NCI-H510A (cell line): ENCODE measurements at places on chromosomes 5 and 9.

- no peak for DNase-seq
Observed at GRCh38 chr9:82115331-82115730, 126.8 kb downstream of the SPATA31D1 start.

DNA sequence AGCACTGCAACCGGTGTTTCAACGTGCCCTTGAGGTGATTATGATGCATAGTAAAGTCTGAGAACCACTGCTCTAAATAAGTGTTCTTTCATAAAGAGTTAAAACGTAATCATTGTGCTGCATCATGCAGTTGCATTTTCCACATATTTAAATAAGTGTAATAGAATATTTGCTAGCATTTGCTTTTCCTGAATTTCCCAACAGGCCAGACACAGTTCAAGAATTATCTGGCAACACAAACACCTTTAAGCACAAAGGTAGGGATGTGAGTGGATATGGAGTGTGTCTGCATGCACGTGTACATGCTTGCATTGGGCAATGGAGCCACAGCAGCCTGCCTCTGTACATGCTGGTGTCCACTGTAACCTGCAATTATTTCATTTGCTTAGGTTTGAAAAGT is 193.6 kb upstream of the PIK3R1 start:
- no peak for DNase-seq

- DNase-seq = no peak
Observed at GRCh38 chr5:42043400-42043799, 118.3 kb downstream of the FBXO4 start.

GRCh38 chr5:128796506-128796905 is 168.8 kb upstream of the SLC27A6 start:
- no peak for DNase-seq

DNA sequence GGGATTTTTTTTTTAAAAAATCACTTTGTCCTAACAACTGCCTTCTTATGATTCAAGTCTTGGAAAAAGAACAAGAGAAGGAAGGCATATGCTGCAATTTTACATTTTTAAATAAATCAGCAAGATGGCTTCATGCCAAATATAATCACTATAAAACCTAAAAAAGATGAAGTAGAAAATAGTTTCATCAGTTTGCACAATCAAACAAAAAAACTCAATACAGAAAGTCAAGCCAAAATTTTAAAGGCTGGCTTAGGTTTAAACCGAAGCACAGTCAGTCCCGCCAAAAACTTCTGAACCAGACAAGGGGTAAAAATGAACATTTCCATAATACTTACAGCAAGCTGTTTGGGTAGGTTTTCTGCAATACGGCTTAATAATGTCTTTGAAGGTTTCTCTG is 57.3 kb downstream of the ZFR start:
- no peak for DNase-seq

DNA sequence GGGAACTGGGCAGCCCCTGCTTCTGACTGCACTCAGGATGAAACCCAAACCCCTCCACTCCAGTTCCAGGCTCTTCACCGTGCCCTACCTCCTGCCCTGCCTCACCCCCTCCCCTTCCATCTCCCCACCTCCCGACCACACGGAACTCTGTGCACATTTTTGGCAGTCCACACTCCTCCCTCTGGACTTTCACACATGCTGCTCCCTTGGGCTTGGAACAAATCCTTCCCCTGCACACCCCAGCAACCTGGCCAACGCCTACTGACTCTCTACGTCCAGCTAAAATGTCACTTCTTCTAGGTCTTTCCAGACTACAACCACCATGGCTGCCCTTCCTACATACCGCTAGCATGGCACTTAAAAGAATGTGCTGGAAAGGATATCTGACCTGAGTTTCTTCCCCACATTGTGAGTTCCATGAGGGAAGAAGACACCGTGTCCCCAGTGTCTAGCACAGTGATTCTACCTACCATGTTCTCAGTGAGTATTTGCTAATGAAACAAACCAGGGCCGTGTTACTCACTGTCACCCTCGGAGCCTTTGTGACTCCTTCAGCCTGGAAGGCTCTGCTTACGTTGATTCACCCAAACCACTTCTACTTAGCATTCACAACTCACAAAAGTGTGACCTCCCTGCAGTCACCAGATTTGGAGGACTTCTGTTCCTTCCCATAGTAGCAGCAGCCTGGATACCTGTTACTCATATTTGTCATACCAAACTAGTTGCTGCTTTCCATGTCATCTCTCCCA is 18.7 kb downstream of the RETREG1 start:
- no peak for DNase-seq

DNA sequence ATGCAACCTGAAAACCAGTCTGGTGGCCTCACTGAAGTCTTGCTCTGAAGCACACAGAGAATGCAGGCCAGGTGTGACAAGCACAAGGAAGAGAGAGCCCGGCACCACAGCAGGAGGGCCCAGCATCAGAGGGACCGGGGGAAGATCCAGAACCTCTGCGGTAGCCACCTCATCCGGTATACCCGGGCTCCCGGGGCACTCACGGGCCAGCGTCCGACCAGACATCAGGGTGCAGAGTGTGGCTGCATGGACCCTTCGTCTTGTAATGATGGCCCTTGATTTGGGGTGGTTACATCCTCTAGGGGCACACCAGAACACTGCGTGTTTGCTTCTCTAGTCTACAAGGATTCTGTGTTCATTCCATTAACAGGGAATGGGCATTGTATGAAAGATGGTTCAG is 406.0 kb downstream of the GADD45G start:
- peak; percentile 51 for DNase-seq

DNA sequence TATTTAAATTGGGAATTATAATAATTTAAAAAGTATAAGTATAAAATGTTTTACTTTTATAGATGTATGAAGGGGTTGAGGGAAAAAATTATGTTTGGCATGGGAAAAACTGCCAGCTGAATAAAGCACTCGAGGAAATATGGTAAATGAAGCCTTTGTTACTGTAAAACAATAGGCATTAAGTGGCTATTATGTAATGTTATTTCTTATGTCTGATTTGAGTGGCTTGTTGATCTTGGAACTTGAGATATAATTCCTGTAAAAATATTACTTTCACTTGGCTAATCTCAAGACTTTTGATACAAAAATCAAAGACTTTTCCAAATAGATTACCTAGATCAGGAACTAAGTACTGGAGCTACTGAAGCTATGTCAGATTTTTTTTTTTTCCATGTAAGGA is 182.9 kb downstream of the CD180 start:
- no peak for DNase-seq

- DNase-seq = no peak
Observed at GRCh38 chr9:91541734-91542133, 118.1 kb upstream of the NFIL3 start.

DNA sequence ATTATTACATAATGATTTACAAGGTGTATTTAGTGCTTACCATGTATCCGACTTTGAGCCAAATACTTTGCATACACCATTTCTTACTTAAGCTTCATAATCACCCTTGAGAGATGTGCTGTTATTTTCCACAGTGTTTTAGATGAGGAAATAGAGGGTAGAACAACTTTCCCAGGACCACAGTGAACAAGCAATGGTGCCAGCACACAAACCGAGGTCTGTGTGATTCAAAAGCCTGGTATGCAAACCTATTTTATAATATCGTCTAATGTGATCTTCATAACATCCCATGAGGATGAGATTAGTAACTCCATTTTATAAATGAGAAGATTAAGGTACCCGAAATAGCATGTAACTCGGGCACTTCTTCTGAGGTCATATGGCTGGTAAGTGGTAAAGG is 294.7 kb downstream of the NSG2 start:
- no peak for DNase-seq

DNA sequence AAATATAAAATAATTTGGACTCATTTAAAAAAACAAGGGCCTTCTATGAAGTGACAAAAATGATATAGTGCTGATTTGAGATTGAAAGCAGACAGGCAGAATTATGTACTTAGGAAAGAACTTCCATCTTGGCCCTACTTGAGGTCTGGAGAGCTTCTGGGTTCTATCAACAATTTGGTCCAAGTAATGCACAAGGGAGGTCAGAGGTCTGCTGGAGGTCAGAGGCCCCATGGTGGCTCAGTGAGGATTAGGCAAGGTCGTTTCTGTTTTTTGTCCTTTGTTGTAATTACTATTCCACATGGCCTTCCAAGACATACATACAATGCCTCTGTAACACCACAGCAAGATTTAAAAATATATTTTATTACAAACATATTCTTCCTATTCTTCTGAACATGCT is 37.2 kb downstream of the NUDT12 start:
- DNase-seq = no peak

GRCh38 chr9:108746001-108746400 is 109.8 kb downstream of the ACTL7B start:
- DNase-seq = no peak

GRCh38 chr5:122471031-122471751 is 159.2 kb downstream of the SNCAIP start:
- DNase-seq = no peak

DNA sequence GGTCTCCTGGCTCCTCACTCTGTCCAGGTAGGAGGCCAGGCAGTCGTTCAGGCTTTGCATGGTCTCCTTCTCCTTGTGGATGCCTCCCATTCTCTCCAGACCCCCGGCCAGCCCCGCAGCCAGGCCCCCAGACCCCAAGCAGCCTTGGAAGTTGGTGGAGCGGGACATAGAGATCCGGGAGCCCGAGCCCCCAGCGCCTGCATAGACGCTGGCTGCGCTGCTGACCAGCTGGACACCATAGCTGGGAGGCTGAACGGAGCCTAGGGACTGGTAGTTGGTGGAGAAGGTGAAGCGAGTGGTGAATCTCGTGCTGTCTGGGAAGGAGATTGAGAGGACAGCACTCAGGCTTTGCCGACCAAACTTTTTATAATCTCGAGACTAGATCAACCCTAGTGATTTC is 35.9 kb downstream of the FOXI1 start:
- no peak for DNase-seq

DNA sequence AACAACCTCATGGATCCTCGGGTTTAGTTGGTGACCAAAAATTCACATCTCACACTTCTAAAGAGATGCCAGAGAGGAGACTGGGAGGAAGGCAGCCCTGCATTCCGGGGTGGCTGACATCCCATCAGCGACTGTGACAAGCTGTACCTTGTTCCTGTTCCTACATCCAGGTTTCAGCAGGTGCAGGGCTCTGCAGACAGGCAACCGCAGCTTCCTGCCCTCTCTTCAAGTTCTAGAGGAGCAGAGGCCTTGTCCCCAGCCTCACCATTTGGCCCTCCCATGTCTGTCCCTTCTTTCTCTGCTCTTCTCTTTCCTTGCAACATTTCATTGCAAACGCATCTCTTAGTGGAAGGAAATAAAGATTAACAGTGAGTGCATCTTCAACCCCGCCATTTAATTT is 454.6 kb downstream of the IRX1 start:
- DNase-seq = no peak

- DNase-seq = no peak
Observed at GRCh38 chr5:128407944-128408343, 130.1 kb downstream of the FBN2 start.

DNA sequence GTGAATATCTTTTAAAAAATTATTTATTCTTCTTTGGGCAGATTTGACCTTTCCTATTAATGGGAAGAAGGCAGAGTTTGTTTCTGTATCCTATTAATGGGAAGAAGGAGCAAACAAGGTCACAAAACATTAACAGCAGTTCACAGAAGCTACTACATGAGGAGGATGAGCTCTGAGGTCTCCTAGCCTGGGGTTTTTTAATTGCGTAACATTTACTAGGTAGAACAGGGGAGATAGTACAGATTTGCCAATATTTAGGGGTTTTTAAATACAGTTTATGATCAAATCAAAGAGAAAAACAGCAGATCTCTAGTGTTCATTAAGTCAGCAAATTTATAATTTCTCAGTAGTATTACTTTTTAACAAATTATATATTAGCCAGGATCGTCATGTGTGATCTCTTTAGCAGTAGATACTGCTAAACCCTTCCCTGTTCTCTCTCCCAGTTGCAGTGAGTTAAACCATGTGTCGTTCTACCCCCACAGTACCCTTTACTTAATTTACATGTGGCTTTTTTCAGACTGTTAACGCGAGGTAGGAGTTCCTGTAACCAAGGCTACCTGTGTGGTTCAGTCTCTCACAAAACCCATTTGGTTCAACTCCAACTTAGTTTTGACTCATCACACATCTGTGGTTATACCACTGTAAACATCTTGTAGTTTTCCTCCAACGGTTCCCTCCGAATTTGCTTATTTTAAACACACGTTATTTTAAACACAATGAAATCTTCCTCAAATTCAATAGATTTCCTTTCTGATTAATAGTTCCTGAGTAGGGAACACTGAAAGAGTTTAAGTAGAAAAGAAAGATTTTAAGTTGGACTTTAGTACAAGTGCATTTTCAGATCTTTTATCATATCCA is 13.3 kb downstream of the SLC25A46 start:
- DNase-seq = no peak

- DNase-seq = no peak
Observed at GRCh38 chr5:150580917-150581316, 59.5 kb upstream of the SYNPO start.

DNA sequence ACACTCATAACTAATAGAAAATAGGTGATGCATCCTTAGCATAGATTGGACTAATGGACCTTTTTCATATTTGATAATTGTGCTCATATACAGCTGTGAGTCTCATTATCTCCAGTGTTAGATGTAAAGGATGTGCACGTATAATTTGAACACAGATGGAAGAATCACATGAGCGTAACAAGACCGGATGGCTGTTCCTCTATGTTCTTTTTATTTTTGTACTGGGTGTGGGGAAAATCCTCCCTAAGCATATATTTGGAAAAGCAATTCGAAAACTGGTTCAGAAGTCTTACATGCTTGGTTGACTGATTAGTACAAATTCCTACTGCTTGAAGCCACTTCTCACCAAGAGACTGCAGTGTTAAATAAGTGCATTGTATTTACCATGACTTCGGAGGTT is 230.2 kb downstream of the AOPEP start:
- DNase-seq = no peak

DNA sequence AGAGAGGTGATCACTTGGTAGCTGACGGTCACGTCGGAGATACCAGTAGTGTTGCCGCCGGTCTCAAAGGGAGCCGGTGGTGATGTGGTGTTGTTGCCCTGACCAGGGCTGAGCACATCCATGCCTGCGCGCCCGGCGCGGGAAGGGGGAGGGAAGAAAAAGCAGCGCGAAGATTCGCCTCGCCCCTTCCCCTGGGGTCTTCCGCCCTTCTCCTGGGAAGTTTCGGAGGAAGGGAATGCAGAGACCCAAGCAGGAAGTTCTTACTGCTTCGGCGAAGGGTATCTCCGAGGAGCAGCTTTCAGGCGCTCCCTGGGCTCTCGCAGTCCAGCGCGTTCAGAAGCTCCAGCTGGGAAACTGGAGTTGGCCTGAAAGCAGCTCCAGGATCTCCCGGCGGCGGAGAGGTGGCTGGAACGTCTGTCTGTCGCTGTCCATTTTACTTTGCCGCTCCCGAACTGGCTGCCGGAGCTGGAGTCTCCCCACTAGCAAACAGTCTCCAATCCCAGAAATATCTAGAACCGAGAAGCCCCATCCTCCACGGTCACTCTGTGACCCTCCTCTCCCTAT is 565 bp downstream of the HTR1A start:
- DNase-seq = no peak

- DNase-seq = no peak
Observed at GRCh38 chr5:76040806-76041205, 42.4 kb upstream of the SV2C start.

GRCh38 chr5:138449501-138450239 is 10.8 kb downstream of the REEP2 start:
- peak; percentile 42 for DNase-seq
